ENCODE measurements at places on chromosomes 7 and 10. TPM values are rescaled to one million over a fixed set of nuclear protein-coding genes. Genes with fewer than 3 reads are reported as not detected.

PAX4 gene
- total RNA-seq, result not detected

- DNase-seq, result no peak
- peaks cover 54% of the 10 kb centered on the region for H3K27me3 ChIP-seq
- H3K4me3 ChIP-seq, result peak overlapping the region; percentile 47
- H3K36me3 ChIP-seq, result peaks cover 3% of the 10 kb centered on the region
Measured at GRCh38 chr10:68561865-68562649, 1.9 kb downstream of the TET1 start.

DNA sequence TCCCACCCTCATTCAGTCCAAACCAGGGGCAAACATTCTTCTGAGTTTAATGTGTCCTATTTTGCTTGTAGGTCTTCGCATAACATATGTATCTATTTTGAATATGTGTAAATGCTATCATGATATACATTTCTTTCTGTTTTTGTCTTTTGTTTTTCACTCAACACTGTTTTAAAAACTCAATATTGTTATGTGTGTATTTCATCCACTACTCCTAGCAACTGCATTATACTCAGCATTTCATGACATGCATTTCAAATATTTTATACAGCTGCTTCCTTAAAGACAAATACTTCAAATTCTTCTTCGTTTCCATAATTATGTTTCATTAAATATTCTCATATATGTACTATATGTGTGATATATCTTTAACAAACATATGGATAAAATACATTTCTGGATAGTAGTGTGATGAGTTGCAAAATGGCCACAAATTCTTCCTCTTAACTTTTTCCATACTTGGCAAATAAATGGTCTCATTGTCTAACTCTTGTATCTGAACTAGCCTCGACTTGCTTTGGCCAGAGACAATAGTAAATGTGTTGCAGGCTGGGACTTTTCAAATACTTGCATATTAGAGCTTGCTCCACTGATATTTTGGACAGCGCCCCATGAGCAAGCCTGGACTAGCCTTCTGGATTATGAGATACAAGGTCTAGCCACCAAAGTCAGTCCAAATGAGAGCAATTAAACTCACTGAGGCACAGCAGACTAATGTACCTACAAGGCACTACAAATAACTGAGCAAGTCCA, 539.7 kb upstream of the KCND2 start:
- H3K27me3 ChIP-seq, result no peaks in the 10 kb centered on the region
- H3K4me3 ChIP-seq, result no peak overlapping the region
- no peaks in the 10 kb centered on the region for H3K36me3 ChIP-seq
- DNase-seq, result no peak
- H3K4me1 ChIP-seq, result no peaks in the 10 kb centered on the region

DNA sequence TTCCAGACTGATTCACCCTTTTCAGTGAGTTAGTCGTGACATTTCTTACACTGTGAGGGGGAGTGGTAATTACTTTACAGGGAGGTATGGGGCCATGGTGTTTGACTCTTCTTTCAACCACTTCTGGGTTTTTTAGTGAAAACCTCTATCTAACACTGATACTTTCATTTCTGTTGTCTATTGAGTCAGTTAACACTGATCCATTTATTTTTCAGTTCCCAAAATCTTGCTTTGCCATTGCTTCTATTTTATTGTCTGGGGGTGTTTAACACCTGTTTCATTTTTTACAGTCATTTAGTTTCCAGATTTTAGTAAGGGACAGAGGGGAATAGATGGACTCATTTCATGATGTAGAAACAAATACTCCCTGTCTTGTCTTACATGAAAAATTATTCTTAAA, 61.5 kb downstream of the HELLS start:
- no peaks in the 10 kb centered on the region for H3K27me3 ChIP-seq
- H3K27ac ChIP-seq, result peak overlapping the region; percentile 60
- peaks cover 14% of the 10 kb centered on the region for H3K4me1 ChIP-seq

DNA sequence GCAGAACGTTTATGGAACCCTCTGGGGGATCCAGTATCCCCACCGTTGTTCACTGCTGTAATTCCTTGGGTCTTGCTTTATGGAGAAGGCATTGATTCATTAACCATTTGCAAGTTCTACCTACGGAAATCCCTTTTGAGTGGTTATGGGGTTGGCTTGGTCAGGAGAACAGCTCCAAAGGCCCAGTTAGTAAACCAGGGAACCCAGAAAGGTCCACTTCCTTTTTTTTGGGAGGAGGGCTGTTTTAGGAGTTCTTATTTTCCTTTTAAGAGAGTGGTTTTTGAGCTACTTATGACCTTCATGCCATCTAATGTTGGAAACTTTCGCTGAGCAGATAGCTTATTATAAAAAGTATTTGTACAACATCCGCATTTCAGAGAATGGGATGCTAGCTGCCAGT, 1.3 kb downstream of the POR start:
- no peak overlapping the region for H3K27ac ChIP-seq
- peak overlapping the region; percentile 79 for H3K4me3 ChIP-seq
- H3K27me3 ChIP-seq, result no peaks in the 10 kb centered on the region
- no peak for DNase-seq

DNA sequence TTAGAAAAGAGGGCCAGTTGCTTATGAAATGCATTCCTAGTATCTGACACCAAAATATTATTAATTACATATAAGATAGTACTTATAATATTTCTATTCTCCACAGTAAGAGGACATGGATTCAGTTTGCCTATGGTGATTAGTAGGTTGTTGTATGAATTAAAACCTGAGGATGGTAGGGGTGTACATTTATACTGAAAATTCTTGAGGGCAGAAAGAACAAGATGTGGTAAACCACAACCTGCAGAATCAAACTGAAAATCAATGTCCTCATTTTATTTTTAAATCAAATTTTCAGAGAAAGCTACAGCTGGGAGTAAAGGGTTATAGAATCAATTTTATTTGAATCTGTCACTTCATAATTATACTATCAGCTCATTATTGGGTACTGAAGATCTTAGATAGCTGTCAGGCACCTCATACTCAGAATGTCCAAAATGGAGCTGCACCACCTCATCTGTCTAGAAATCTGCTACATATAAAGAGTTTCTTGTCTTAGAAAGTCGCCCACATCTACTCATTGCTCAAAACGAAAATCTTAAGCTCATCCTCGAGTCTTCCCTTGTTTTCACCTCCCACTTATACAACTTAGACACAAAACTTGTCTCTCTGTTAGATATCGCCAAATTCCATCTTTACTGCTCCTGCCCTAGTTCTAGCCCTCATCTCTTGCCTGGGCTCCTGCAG, 65.4 kb downstream of the MYO3A start:
- no peak overlapping the region for H3K27ac ChIP-seq
- no peak overlapping the region for H3K4me3 ChIP-seq
- no peaks in the 10 kb centered on the region for H3K36me3 ChIP-seq
- H3K27me3 ChIP-seq, result peaks cover 1% of the 10 kb centered on the region
- H3K4me1 ChIP-seq, result no peaks in the 10 kb centered on the region

- no peak overlapping the region for H3K4me3 ChIP-seq
- no peaks in the 10 kb centered on the region for H3K36me3 ChIP-seq
- DNase-seq, result peak; percentile 33
- no peaks in the 10 kb centered on the region for H3K27me3 ChIP-seq
- no peak overlapping the region for H3K27ac ChIP-seq
Measured at GRCh38 chr7:30702200-30702599, 19.9 kb upstream of the CRHR2 start.
